Caudate nucleus (tissue), 63 donors: ENCODE measurements at places on chromosomes 13 and 19.

DNA sequence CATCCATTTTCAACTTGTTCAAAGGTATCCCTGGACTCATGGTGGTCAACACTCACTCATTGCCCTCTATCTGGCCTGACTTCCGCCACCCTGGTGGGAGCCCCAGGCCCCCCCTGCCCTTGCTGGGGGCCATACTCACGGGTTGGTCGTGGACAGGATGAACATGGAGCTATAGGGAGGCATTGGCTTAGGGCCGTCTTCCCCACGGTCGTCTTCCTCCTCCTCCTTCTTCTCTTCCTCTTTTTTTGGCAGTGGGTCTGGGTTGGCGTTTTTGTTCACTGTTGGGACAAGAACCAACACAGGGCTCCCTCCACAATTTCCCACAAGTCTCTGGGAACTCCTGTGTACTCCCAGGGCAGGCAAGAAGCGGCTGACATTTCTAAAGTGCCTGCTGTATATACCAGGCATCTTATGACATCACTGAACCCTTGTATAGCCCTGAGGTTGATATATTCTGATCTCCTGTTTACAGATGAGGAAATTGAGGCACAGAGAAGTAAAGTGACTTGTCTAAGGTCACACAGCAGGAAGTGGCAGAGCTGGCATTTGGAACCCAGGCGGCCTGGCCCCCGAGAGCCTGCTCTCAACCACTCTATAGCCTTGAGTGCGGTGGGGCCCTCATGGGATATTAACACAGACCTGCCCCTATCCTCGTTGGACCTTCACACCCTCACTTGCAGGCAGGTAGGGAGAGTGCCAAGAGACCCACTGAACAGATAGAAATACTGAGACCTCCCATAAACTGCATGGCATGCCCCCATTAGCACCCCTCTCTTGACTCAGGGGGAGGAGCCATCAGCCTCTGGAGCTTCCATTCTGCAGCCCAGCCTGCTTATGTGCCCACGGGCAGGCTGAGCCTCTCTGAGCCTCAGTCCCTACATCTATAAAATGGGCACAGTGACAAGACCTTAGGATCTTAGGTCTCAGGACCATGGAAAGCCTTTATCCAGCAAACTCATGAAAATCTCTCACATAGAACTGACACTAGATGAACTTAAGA is 135.0 kb downstream of the IER2 start:
- DNase-seq = no peak

GRCh38 chr13:84802073-84802472 is 919.8 kb upstream of the SLITRK1 start:
- DNase-seq = no peak

DNA sequence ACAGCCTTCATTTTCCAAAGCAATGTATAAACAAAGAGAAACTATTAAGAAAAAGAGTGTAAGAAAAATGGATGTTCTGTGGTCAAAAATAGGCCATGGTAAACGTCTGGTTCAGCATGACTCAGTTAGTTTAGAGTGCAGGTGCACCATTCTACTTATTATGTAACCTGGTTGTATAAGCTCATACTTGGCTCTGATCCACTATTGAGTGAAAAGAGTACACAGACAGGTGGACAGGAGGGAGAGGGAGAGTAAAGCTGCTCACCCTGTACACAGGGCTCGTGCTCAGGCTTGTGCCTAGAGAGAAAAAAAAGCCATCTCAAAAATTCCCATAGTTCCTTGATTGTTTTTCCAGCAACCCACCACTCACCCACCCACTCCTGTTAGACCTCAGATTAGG is 85.8 kb upstream of the ZNF91 start:
- no peak for DNase-seq

DNA sequence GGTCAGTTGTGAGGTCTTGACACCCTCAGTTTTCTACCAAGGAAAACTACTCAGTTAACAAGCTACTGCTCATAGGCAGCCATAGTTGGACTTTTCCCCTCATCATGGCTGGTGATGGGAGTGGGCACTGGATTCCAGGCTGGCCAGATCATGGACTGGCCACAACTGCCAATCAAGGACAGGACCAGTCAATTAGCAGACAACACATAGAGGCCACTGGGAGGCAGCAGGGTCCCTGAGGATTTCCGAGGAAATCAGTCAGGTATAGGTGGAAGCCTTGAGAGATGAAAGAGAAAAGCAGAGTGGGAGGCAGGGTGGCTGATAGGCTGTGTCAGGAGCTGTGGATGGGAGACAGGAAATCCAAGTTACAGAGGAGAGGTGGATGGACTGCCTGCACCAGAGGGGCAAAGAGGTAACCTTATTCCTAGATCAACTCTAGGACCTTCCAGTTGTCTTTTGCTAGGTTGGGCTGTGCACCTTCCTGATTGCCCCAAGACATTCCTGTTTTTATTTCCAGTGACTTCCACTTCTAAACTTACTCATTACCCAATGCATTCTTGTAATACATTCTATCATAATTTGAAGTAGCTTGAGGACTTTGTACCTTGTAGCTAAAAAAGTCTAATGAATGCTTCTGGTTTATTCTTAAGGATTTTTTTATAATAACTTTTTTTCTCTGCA is 361.8 kb downstream of the KCNRG start:
- DNase-seq = no peak

- DNase-seq = no peak
These were observed 524.9 kb downstream of the SLITRK5 start for GRCh38 chr13:88196106-88196505.

GRCh38 chr13:97344265-97345175 is 89.4 kb upstream of the RAP2A start:
- DNase-seq = no peak

- no peak for DNase-seq
These were observed 133.0 kb downstream of the URI1 start for GRCh38 chr19:30074741-30075715.

GRCh38 chr13:92994056-92994455 is 232.6 kb upstream of the GPC6 start:
- DNase-seq = no peak

GRCh38 chr19:7980168-7980567 is 25.3 kb downstream of the ELAVL1 start:
- no peak for DNase-seq

GRCh38 chr19:43300876-43301765 is 31.8 kb upstream of the PSG9 start:
- DNase-seq = no peak

DNA sequence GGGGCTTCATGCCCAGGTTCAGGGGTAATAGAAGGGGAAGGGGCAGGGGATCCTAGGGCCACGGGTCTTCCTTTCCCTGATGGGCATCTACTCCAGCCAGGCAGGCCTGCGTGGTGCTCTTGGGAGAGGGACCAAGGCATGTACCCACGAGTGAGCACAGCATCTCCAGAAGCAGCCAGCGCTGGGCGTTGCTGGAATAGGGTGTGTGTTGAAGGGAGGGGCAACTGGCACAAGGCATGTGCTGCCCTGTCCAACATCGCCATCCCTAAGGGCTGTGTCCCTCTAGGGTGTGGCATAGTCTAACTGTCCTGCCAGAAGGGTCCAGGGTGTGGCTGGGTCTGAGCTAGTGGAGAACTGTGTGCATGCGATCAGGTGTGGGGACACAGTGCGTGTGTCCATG is 2.9 kb downstream of the NOTCH3 start:
- no peak for DNase-seq

- DNase-seq = no peak
These were observed 31.9 kb downstream of the ATP4B start for GRCh38 chr13:113625965-113626721.

DNA sequence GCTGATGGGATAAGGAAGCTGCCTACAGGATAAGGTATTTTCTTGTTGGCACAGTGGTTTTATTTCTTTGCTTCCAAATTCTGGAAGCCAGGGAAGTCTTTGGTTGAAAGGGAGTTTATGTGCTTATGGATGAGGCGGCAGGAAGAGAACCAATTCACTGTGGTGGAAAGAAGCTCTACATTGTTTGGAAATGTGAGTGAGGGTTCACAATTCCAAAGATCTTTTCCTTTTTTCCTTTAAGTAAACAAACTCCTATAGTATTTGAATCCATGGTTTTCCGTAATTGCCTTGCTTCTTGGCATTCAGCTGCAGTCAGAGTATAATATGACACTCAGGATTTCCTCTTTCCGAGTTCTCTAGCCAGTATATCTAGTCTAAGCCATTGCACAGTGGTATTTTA is 86.2 kb downstream of the TEX29 start:
- DNase-seq = no peak

DNA sequence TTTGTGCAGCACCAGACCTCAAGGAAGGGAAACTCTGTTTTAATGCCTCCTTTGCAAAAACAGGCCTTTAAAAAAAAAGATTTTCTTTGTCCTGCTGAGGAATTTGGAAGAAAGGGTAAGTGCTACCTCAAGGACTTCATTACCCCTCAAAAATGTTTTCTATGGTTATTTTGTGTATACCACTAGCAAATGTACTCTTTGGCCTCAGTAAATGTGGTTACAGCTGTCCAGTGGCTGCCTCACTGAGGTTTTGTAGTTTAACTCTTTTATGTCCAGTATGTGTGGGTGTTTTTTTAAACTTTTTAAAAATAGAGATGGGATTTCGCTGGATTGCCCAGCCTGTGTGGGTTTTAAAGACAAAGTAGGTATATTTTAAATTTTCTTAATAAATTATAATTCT is 42.2 kb upstream of the TSC22D1 start:
- no peak for DNase-seq

DNA sequence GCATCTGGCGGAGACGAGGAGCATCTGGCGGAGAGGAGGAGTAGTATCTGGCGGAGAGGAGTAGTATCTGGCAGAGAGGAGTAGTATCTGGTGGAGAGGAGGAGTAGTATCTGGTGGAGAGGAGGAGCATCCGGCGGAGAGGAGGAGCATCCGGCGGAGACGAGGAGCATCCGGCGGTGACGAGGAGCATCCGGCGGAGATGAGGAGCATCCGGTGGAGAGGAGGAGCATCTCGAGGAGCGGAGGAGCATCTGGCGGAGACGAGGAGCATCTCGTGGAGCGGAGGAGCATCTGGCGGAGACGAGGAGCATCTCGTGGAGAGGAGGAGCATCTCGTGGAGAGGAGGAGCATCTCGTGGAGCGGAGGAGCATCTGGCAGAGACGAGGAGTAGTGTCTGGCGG is 18.6 kb downstream of the C13orf46 start:
- no peak for DNase-seq

DNA sequence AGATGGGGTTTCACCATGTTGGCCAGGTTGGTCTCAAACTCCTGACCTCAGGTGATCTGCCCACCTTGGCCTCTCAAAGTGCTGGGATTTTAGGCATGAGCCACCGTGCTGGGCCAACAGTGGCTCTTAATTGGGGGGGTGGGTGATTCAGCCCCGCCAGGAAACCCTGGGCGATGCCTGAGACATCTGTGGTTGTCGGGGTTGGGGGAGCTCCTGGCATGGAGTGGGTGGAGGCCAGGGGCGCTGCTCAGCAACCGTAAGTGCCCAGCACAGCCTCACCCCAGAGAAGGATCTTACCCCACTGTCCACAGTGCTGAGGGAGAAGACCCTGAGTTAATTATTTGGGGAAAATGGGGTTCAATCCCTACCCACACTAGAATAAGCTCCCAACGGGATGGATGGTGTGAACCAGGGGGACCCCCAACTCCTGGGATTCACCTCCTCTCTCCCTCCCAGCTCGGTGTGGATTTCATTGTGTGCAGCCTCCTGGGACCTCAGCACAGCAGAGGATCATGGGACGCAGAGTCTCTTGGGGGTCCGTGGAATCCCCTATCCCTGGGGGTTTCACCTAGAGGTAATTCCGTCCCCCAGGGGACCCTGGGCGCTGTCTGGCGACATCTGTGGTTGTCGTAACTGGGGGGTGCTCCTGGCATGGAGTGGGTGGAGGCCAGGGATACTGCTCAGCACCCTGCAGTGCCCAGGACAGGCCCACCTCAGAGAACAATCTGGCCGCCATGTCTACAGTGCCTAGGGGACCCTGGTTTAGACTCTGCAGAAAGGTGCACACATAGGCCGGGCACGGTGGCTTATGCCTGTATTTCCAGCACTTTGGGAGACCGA is 68.9 kb downstream of the GADD45B start:
- no peak for DNase-seq

- no peak for DNase-seq
These were observed 2.2 kb downstream of the AKT2 start for GRCh38 chr19:40282920-40283319.

DNA sequence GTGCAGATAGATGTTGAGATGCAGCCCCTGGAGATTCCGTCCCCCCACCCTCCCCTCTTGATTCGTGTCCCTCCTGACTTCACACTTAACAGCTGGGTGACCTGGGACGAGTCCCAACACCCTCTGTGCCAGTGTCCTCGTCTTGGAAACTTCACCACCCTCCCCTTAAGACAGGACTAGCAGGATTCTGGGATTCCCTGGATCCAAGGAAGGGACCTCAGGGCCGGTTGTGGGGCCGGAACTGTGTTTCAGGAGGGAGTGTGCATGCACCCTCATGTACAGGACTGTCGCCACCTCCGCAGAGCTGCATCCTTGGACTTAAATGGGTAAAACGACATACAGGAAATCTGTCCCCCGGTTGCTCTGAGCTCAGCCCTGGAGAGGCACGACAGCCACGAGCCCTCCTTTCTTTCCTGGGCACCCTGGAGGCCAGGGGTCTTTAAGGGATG is 990 bp downstream of the MYO9B start:
- no peak for DNase-seq
